ENCODE measurements at places on chromosomes 4 and X.

GRCh38 chr4:93103042-93103441, 725.5 kb upstream of the ATOH1 start:
- DNase-seq, result no peak

DNA sequence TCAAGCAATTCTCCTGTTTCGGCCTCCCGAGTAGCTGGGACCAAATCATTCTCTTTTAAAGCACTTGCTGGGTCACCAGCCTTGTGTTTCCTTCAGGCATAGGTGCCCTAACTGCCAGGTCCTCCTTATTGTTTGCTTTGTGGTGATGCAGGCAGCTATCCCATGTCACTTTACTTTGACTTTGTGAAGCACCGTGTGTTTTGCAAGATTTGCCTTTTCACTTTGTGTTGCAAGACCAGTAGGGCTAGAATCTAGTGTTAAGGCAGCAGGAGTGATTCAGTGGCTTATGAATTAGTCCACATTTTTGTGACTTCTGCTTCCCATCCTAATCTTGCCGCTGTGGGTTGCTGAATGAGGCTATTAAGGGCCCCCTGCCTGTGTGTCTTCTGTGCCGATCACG, 20.2 kb downstream of the SYAP1 start:
- DNase-seq, result no peak

DNA sequence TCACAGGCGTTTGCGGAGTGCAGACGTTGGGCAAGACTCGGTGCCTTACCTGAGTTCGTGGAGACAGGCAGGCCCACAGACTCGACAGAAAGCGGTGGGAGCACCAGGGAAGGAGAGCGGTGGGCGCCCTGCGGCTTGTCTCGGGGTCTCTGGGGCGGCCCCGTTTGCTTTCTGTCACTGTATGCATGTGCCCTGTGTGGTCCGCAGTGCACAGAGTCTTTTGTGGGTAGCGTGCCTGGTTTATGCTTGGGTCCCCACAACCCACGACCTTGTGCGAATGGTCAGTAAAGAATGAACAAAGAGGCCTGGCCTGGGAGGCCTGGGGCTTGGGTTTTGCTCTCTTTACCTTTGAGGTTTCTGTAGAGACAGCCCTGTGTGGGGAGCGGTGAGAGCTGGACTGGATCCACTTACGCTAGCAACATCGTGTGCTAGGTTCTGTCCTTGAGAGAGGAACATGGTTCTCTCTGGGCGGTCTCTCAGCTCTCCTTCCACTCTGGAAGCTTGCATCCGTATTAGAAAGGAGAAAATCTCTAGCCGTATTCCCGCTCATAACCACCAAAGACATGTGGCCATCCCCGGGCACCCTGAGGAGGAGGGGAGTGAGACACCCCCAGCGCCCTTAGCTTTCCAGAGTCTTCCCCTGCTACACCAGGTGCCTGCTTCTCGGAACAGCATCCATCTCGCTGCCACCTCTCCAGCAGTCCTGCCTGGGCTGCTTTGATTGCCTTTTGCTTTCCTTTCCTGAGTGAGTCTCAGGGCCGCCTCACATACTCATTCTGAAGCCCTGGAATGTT, 1.2 kb downstream of the TADA2B start:
- no peak for DNase-seq

- no peak for DNase-seq
Observed at GRCh38 chrX:34658326-34658725, 1.2 kb upstream of the TMEM47 start.

DNA sequence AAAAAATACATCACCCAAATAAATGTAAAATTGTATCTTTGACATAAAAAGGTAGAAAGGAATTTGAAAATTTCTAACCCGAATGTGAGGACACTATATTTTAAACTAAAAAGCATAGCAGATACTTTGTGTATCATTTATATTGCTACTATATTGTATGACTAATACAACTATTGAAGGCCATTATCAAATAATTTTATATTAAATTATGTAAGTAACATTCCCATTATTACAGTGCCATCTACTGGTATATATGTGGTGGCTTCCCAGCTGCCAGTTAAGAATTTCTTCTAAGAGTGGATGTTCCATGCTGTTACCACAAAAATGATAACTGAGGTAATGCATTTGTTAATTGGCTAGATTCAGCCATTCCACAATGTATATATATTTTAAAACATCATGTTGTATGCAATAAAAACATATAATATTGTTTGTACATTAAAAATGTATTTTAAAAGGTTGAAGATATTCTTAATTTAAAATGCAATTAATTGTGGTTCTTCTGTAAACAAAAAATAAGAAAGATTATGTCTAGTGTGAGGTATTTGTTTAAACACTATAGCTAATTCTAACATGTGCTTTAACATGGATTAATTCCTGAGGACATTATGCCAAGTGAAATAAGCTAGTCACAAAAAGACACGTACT, 65.3 kb downstream of the EGF start:
- peak; percentile 20 for DNase-seq

GRCh38 chr4:99783940-99784339, 32.7 kb upstream of the DAPP1 start:
- DNase-seq, result no peak

DNA sequence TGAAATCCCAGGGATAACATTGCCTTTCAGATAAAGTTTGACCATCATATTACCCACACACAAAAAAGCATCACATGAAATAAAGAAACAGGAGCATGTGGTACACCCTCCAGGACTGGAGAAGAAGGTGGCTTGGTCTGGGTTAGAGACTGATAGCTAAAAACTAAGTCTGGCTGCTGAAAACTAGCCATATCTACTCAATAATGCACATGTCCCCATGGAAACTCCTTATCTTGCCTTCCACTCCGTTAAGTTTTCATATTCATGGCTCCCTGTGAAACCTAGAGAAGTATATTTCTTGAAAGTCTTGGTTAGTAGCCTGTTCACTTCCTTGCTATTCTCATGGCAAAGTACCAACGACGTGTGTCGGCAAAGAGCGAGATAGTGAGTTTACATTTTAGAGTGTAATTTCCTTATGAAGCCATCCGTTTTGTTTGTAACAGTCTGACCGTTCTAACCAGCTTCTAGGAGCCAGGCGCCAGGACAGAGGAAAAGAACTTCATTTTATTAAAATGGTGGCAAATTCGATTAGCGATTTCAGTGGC, 6.7 kb upstream of the DCTD start:
- DNase-seq, result no peak

GRCh38 chr4:99529228-99529627, 18.4 kb downstream of the C4orf17 start:
- no peak for DNase-seq

GRCh38 chr4:38387348-38387747, 276.7 kb upstream of the KLF3 start:
- no peak for DNase-seq

- DNase-seq, result no peak
Observed at GRCh38 chr4:90181644-90182043, 54.5 kb downstream of the CCSER1 start.

- no peak for DNase-seq
Observed at GRCh38 chr4:17814140-17814539, 3.4 kb downstream of the NCAPG start.

- no peak for DNase-seq
Observed at GRCh38 chr4:168095776-168096406, 3.6 kb downstream of the ANXA10 start.

DNA sequence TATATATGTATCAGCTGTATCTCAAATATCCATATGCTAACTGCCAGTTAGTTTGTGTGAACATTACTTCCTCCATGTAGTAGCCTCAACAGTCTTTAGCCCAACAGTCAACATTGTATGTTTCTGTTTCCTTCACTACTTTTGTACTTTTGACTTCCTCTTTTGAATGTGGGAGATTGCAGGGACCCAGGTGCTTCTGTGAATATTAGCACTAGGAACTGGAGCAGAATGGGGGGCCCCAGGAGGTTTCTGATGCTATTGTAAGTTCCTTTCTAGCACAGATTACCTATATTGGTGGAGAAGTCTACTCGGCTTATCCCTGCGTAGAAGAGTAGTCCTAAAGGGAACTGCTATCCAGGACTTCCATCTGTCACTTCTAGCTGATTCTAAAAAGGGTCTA, 2.3 kb downstream of the PLAC8 start:
- peak; percentile 14 for DNase-seq

DNA sequence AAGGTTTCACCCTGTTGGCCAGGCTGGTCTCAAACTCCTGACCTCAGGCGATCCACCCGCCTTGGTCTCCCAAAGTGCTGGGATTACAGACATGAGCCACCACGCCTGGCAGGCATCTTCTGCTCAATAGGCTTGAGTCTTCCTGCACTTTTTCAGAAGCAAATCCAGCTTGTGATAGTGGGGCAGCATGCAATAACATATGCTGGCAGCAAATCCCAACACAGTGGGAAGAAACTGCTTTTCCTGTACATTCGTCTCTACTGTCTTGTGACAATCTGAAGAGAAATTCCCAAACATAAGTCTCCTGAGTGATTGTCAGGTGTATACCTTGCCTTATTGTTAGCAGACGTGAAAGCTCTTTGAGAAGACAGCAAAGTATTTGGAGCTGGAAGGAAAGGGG, 145.7 kb downstream of the PALLD start:
- DNase-seq, result no peak

DNA sequence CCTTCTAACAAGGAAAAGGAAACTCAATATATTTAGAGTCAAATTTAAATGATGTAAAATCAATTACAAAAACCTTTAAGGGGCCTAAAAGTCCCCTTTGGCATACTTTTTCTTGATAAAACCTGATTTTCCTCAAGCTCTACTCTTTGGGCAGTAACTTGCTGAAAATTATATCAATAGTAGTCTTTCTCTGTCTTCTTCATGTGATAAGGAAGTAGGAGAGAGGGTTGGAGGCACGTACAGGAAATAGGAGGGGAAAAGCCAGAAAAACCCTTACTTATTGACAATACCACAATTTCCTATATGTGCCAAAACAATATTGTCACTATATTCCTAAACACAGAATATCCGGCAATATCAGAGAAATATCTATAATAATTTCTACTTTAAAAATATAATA, 9.6 kb downstream of the RHOH start:
- no peak for DNase-seq

DNA sequence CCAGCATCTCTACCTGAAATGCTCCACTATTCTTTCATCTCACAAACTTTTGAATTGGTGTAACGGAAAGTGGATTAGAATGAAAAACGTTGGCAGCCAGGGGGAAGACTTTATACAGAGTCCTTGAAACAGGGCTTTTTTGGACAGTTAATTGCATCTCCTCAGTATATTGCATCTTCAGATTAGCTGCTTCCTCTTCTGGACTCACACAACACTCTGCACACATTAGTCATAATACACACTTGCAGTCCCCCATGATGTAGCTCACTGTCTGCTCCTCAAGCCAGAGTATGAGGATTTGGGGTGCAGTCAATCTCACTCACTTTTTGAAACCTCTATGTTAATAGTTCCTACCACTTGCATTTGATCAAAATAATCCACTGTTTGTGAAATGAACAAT, 101.0 kb downstream of the ADGRA3 start:
- no peak for DNase-seq

DNA sequence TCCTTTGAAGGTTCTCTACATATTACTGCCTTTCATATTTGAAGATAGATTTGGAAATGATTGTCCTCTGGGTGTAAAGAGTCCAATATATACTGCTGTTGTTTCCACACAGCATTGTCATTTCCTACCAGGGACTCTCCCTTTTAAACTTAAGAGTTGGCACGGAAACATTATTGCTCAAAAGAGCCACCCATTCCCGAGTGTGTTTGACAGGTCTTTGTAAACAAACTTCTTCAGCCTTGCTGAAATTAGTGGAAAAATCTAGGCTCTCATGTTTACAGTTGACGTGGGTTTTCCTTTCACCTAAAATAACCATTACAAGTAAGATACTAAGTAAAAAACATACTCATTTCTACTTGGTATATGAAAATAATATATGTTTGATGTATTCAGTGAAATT, 111.4 kb upstream of the LIMCH1 start:
- DNase-seq, result no peak
